Upper lobe of left lung (tissue), 6 donors: ENCODE measurements at places on chromosomes 3 and 15. TPM values are rescaled to one million over a fixed set of nuclear protein-coding genes. Genes with fewer than 3 reads are reported as not detected.

The CSTA gene
- total RNA-seq, result 6.0 TPM

The SPG21 gene
- 102 TPM for total RNA-seq

The GCNT3 gene
- not detected for total RNA-seq

The AP3B2 gene
- 25.1 TPM for total RNA-seq

The RTP4 gene
- 3.4 TPM for total RNA-seq

The CALML4 gene
- 7.9 TPM for total RNA-seq

The IL12A gene
- total RNA-seq, result 2.7 TPM

GRCh38 chr3:52052831-52053306 is 3.5 kb downstream of the DUSP7 start:
- peak; percentile 95 for DNase-seq
- peaks cover 38% of the 10 kb centered on the region for H3K36me3 ChIP-seq
- peak overlapping the region; percentile 87 for H3K4me3 ChIP-seq

- no peaks in the 10 kb centered on the region for H3K4me1 ChIP-seq
- DNase-seq, result no peak
- H3K36me3 ChIP-seq, result no peaks in the 10 kb centered on the region
- no peak overlapping the region for H3K4me3 ChIP-seq
Measured at GRCh38 chr3:45079715-45080114, 53.6 kb downstream of the CLEC3B start.

DNA sequence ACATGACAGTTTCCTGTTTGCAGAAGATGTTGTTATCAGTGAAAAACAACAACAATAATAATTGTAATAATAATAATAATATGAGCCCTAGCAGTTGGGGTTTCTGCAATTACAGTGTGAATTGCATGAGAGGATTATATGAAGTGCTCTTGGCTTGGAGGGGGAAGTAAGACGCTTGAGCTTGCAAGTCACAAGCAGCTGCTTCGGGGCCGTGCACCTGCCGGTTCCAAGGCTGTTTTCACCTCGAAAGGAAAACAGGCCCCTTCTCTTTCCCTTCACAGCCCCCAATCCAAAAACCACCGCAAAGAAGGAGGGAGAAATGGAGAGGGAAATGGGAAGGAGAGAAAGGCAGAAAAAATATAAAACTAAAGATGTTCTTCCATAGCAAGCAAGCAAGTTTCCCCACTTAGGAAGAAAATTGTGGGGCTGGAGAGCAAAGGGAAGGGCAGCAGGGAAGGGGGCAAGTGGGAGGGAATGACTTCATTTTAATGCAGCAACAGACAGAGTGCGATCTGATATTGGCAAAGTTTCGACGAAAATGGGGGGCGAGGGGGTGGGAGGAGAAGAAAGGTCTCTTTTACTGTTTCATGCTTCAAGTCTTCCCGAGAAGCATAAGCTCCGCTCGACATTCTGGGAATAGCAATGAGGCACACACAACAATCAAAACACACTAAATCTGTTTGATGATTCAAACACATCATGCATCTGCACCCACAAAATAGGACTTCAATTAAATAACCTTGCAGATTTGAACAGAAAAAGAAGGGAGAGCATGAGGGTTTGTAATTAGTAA is 284.2 kb upstream of the ATP11B start:
- H3K27me3 ChIP-seq, result no peaks in the 10 kb centered on the region
- H3K4me3 ChIP-seq, result no peak overlapping the region

DNA sequence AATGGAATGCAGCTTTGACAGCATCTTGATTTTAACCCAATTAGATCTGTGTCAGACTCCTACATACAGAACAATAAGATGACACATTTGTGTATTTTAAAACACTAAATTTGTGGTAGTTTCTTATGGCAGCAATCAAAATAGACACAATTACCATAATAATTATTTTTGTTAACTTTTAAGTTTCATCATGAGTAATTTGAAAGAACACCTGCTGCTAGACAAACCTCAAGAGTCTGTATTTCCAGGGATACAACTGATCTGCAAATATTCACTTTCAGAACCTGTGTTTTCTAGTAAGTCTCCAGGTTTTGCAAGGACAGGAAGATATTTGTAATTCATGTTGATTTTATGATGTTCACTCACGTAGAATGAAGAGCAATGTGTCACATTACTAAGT is 736.8 kb downstream of the DIPK2A start:
- no peak for DNase-seq
- no peaks in the 10 kb centered on the region for H3K36me3 ChIP-seq
- H3K27me3 ChIP-seq, result no peaks in the 10 kb centered on the region
- H3K4me1 ChIP-seq, result no peaks in the 10 kb centered on the region

DNA sequence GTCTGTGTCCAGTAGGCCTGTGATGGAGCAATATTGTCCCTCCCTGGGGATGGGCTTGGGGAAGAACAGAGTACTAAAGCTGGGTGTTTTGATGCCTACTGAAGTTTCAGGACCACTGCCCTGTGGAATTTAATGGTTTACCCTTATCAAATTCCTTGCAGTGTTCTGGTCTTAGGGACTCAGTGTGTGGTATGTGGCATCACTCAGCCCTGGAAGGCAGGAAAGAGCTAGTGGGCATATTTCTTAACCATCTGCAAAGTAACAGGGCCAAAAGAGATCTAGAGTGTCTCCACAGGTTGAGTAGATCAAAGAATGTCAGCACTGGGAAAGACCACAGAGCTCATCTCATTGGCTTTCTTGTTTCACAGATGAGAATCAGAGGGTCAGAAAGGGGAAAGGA is 11.8 kb upstream of the SCN10A start:
- no peaks in the 10 kb centered on the region for H3K27me3 ChIP-seq
- no peak overlapping the region for H3K27ac ChIP-seq
- no peaks in the 10 kb centered on the region for H3K36me3 ChIP-seq
- H3K4me3 ChIP-seq, result no peak overlapping the region
- no peak for DNase-seq

DNA sequence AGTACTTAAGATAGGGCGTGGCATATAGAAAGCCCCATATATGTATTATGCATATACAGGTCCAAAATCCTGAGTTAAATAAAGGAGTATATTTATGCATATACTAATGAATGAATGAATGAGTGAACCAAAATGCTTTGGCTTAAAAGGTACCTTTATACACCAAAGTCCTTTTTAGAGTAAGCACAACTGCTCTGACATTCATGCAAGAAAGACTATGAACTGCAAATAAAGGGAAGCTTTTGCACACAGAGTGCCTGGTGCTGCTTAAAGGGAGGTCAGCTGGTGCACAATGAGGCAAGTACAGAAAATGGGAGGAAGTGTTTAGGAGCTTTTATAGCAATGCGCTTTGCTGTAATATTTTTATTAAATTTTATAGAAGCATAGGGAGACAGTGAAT is 214.0 kb downstream of the KLF13 start:
- no peaks in the 10 kb centered on the region for H3K36me3 ChIP-seq
- H3K27me3 ChIP-seq, result no peaks in the 10 kb centered on the region
- DNase-seq, result no peak
- no peak overlapping the region for H3K27ac ChIP-seq

DNA sequence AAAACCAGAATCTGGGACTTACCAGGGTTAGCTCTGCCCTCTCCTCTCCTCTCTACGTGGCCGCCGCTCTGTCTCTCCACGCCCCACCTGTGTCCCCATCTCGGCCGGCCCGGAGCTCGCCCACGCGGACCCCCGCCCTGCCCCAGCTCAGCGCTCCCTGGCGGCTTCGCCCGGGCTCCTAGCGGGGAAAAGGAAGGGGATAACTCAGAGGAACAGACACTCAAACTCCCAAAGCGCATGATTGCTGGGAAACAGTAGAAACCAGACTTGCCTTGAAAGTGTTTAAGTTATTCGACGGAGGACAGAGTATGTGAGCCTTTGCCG is 5.4 kb downstream of the ISL2 start:
- H3K27me3 ChIP-seq, result peaks cover 6% of the 10 kb centered on the region
- no peak for DNase-seq

- H3K27ac ChIP-seq, result no peak overlapping the region
- no peak overlapping the region for H3K4me3 ChIP-seq
Measured at GRCh38 chr3:153639631-153640030, 477.6 kb downstream of the RAP2B start.

DNA sequence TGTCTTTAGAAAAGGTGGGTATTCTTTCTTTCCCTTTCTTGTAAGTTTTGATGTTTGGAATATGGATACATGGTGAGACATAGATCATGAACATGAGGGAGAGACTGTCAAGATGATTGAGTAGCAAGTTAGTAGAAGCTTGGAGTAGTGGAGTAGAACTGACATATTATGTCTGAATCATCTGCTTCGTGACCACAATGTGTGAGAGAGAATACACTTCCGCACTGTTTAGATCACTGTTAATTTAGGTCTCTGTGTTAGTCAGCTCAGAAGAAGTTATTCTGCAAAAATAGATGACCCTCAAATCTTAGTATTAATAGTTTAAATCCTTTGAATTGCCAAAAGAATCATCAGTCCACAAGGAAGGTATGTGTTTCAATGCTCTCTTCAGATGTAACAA is 151.0 kb downstream of the OXSM start:
- H3K27ac ChIP-seq, result no peak overlapping the region
- H3K36me3 ChIP-seq, result no peaks in the 10 kb centered on the region
- no peaks in the 10 kb centered on the region for H3K27me3 ChIP-seq
- DNase-seq, result no peak
- H3K4me3 ChIP-seq, result no peak overlapping the region

DNA sequence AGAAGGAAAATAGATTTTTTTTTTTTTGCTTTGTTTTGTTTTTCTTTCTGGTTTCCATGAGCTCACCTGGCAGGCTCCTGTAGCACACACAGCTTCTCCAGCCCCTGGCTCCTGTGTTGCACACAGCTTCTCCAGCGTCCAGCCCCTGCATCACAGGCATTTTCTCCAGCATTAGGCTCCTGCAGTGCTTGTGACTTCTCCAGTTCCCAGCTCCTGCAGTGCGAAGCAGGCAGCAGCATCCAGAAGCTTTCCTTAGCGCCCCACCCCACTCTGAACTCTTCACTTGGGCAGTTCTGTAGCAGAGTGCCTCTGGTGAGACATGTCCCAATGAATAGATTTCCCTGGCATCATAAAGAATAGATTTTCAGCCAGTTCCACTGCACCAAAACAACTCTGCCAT is 5.5 kb upstream of the CCDC39 start:
- peaks cover 4% of the 10 kb centered on the region for H3K4me1 ChIP-seq
- no peak for DNase-seq
- H3K36me3 ChIP-seq, result no peaks in the 10 kb centered on the region
- no peak overlapping the region for H3K27ac ChIP-seq
- no peaks in the 10 kb centered on the region for H3K27me3 ChIP-seq
- H3K4me3 ChIP-seq, result no peak overlapping the region

GRCh38 chr3:11566916-11567315 is 76.8 kb downstream of the VGLL4 start:
- H3K4me1 ChIP-seq, result peaks cover 51% of the 10 kb centered on the region
- H3K27ac ChIP-seq, result no peak overlapping the region
- no peak for DNase-seq
- no peak overlapping the region for H3K4me3 ChIP-seq
- no peaks in the 10 kb centered on the region for H3K27me3 ChIP-seq

DNA sequence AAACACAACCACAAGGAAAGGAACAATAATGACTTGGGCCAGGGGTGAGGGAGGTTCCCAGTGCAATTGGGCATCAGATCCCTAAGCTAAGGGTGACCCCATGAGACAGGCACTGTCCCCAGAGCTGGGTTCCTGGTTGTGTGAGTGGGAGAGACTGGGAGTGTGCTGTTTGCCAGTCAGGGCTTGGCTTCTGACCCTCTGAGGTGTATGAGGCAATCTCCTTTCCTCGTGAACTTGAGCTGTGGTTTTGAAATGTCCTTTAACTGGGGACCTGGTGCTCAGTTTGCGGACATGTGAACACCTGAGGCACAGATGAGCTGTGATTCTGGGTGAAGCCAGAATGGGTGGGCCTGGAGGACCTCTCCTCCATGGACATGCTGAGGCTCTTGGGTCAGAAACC is 58.5 kb upstream of the PLXNA1 start:
- no peak for DNase-seq
- H3K4me3 ChIP-seq, result no peak overlapping the region
- peaks cover 26% of the 10 kb centered on the region for H3K4me1 ChIP-seq
- no peaks in the 10 kb centered on the region for H3K27me3 ChIP-seq
- H3K36me3 ChIP-seq, result no peaks in the 10 kb centered on the region

DNA sequence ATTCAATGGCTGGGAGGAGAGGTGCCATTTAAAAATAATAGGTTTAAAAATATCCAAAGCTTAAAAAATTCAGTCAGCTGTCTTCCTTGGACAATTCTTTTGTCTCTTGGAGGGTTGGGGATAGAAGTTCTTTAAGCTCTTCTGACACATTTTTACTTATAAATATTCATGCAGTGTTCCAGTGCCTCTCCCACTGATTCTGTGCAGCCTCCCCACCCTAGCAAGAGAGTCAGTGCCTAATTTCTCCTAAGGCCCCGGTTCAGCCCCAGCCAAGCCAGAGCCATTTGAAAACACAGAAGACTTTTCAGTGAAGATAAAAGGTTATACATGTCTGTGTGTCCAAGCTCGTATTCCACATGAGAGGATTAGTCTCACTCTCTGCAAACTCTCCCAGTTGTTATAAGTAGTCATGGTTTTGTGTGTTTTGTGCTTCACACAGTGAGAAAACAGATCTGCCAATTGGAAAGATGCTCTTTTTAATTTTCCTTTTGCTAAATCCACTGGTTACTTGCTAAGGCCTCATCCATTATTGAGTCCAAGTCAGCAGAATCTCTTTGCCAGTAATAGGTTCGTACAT is 141.3 kb downstream of the CD47 start:
- DNase-seq, result no peak
- no peaks in the 10 kb centered on the region for H3K4me1 ChIP-seq
- no peak overlapping the region for H3K4me3 ChIP-seq
- H3K27ac ChIP-seq, result no peak overlapping the region

DNA sequence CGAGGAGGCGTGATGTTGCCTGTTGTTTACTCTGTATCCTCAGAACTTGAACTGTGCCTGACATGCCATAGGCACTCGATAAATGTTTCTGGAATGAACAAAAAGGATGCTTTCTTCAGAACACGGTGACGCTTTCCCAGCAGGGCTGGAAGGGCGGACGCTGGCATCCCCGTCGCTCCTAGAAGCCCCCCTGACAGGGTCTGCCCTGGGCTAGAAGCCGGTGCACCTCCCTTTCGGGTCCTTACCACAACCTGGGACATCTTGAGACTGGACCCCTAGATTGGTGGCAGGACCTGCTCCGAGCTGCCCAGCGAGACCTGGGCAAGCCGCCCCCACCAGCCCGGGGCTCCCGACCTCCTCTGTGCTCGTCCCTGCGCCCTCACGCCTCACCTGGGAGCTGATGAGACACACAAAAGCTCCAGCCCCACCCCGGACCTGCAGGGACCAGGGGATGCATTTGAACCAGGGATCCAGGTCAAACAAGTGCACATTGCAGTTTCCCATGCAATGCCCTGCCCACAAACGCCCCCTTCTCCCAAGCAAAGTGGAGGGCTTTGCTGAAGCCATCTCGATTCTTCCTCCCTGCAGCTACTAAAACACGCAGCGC is 131.2 kb upstream of the MEF2A start:
- H3K4me3 ChIP-seq, result no peak overlapping the region
- peak overlapping the region; percentile 44 for H3K27ac ChIP-seq
- DNase-seq, result peak; percentile 48
- H3K27me3 ChIP-seq, result no peaks in the 10 kb centered on the region
